Glutamatergic neuron (in vitro differentiated cells): ENCODE measurements at places on chromosomes 5 and 9.

- no peak for DNase-seq
These were observed 2.5 kb downstream of the MGAT1 start for GRCh38 chr5:180799902-180800801.

DNA sequence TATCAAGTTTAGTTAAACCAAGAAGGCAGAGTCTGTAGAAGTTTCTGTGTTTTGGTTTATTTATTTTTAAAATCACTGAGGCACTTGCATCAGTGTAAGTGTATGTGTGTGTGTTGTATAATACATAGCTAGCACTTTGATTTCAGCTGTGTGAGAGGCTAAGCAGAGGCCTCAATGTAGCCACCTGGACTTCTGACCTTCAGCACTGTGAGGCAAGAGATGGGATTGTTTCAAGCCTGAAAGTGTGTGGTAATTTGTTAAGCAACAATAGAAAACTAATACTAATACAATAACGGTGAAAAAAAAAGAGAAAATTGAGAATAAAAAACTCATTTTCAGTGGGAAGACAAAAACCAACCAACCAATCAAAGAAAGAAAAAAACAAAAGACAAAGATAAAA is 327.3 kb downstream of the CDH18 start:
- no peak for DNase-seq

DNA sequence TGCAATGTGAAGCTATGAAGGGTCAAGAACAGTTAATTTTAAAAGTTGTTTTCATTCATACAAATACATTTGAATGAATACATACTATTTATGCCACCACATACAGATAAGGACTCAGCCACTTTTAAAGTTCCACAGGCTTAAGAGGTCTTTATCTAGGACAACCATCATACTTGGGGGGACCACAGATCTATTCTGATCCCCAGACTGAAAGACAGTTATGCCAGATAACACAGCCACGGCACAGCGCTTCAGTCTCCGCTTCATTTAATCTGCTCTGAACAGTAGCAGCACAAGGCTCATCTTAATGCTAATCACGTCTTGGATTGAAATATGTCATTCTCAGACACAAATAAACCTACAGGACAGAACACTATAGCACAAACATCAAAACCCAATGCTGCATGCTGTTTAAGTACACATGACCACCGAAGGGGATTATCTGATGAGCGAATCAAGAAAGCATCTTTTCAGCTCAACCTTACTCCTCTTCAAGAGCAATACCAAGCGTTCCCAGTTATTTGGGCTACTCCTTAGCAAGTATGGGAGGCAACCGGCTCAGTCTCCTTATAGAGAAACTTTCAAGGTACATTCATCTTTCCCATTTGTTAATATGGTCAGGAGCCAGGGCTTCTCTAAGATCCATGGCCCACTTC is 33.3 kb downstream of the PUM3 start:
- no peak for DNase-seq

DNA sequence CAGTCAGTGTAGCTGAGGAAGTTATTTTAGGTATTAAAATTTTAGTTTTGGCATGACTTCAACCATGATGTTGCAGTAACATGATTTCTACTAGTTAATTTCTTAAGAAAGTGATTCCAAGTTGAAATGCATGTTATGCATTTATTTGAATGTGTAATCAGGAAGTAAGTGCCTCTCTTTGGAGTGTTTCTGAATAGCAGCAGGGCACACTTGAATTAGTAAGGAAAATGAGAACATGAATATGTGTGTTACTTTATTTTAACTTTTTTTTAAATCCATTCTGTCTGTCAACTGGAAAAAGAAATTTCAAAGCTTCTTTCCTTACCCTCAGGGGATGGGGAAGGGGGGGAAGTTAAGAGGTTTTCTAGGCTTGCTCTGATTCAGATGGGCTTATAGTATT is 40.4 kb downstream of the CTNNA1 start:
- no peak for DNase-seq

- no peak for DNase-seq
These were observed 13.0 kb upstream of the FGD3 start for GRCh38 chr9:92934321-92934720.

- DNase-seq, result no peak
These were observed 15.5 kb upstream of the LAMC3 start for GRCh38 chr9:130993303-130994030.

- DNase-seq, result no peak
These were observed 54.3 kb downstream of the PSD2 start for GRCh38 chr5:139849942-139850341.

GRCh38 chr9:97759581-97760288 is 62.6 kb upstream of the XPA start:
- DNase-seq, result no peak

GRCh38 chr5:43000914-43001313 is 39.2 kb downstream of the ANXA2R start:
- DNase-seq, result no peak

DNA sequence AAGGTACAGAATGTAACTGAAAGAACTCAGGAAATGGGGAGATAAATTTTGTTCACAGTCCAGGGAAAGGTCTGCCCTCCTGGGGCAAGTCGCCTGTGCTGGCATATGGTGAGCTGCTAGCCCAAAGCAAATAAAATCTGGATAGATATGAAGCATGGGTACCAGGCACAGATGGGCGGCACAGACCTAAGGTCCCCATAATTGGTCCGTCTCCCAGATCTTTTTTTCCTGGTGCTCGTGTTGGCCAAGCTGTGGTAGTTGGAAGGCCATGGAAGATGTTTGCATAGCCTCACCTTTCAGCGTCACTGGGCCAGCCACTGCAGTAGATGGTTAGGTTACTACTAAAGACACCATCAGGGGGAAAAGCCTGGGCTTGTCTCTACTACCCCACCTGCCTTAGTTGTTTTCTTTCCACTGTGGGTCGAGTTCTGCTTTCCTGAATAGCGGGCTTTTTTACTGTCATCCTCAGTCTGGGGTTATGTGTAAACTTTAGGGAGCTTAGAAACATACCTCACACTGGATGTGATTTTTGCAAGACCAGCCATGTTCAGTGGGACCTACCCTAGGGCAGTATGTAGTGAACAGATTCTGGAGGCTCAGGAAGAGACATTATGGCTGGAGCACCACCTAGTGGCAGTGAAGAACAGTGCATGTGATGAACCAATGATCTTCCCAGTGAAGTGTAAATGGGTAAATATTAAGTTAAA is 24.2 kb upstream of the GLRX start:
- DNase-seq, result peak; percentile 64

DNA sequence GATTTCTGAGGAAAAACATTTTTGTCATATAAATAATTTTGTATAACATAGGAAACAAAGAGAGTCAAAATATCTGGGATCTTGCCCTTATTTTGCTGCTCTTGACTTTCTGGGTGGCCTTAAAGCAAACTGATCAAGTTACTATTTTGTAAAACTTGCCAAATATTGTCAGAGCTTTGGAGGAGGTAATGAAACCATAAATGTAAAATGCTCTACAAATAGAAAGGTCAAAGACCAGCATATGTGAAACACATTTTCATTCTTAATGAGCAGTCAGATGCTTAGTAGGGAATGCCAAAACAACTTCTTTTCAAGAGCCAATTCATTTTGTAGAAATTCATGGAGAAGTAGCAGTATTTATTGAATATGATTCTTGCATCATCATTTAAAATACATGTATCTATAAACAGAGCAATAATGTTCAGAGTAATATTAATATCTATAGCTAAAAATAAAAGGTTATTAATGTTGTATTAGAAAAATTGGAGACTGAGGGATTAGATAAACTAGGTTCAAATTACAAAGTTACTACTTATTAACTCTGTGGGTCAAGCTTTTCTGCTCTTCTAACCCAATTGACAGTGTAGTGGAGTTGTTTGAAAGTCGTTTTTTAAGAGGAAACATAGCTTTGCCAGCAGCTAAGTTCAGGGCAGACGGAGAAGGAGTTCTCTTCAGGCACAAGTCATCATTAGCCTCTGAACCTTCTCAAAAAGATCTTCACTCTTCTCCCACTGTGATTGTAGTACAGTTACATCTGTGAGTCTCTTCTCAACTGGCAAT is 2053.1 kb downstream of the EFNA5 start:
- no peak for DNase-seq

GRCh38 chr5:9587135-9587534 is 41.3 kb upstream of the SEMA5A start:
- no peak for DNase-seq

GRCh38 chr5:168950241-168950951 is 350.5 kb downstream of the SLIT3 start:
- no peak for DNase-seq

DNA sequence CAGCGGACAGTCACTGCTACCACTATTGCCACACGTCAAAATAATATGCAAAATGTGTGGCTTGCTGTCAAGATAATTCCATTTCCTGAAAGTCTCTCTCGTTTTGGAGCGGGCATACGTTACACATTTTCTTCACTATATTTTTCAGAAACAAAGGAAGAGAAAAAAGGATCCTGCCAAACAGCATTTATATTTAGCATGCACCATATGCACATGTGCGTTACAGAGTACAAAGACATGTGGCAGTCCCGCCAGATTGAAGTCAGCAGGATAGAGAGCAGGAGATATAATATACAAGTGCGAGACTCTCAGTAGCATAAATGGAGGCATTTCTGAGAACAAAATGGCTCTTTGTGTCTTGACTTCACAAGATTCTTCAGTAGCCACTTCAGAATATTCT is 221.6 kb upstream of the KIF2A start:
- no peak for DNase-seq

GRCh38 chr5:139648205-139649081 is at the start of gene CXXC5:
Gene CXXC5, plus strand, starts transcription at chr5:139648349. Its CDS starts 32,175 bp downstream, at chr5:139680524.
- DNase-seq, result peak; percentile 94

DNA sequence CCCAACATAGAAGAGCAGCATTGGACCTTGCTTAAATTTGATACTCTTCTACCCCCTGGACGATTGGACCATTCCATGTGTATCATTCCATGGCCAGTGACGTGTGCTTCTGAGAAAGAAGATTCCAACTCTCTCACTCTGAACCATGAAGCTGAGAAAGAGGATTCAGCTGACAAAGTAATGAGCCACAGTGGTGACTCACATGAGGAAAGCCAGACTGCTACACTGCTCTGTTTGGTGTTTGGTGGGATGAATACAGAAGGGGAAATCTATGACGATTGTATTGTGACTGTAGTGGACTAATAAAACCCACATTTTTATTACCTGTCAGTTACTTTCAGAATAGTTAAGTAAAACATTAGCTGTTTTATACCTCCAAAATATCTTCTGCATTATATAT is 7.5 kb downstream of the HSPA5 start:
- DNase-seq, result no peak

GRCh38 chr5:81303563-81303962 is 2.2 kb downstream of the ZCCHC9 start:
- DNase-seq, result no peak

GRCh38 chr5:126455728-126456127 is 32.5 kb downstream of the GRAMD2B start:
- DNase-seq, result no peak

GRCh38 chr5:120655828-120656435 is 191.8 kb downstream of the PRR16 start:
- peak; percentile 47 for DNase-seq

DNA sequence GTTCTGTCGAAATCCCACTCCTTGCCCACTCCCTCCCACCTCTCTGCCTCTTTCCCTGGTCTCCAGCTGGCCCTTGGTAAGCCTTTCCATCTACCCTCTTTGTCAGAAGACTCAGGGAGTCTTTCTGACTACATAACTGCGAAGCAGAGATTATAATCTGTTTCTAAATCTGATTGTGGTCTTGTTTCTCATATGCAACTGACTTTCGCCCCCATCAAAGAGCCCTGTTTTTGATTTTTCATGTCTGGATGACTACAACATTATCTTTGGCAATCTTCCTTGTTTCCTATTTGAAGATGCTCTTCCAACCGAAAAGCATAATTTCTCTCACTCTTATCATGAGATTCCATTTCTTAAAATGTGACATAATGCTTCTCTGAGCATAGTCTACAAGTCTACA is 218.2 kb upstream of the ADAMTSL1 start:
- DNase-seq, result no peak

GRCh38 chr9:20996809-20997208 is 34.6 kb downstream of the HACD4 start:
- DNase-seq, result no peak

DNA sequence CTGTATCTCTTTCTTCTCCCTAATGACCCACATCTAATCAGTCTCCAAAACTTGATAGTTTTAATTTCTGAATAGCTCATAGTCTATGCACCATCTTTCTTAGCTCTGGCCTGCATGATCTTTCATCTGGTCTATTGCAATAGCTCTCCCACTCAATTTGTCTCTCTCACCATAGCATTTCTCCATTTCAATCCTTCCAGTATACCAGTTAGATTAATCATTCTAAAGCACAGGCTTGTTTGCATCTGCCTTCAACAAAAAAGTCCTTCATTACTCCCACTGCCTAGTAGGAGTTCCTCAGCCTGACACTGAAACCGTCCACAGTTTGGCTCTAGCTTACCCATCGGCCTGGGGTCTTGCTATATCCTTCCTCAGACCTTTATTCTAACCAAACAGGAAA is 344.9 kb downstream of the ENC1 start:
- no peak for DNase-seq

- DNase-seq, result no peak
These were observed 78.2 kb downstream of the FAM114A2 start for GRCh38 chr5:153960269-153961215.

- DNase-seq, result no peak
These were observed 136.1 kb downstream of the GAPVD1 start for GRCh38 chr9:125397736-125398135.

DNA sequence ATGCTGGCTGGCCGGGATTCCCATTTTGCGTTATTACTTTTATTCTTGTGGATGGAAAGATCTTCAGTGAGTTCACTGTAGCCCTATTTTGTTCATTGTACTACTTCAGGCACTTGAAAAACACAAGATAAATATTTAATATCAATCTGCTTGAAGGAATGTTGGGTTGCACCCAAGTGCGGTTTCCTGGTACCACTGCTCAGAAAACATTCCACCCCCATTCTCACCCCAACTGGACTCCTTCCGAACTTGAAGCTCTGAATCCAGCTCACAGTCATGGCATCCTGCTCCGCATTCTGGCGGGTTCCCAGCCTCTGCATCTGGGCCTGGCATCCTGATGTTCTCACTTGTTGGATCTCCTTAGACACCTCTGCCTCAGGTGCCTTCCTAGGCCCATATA is 103.2 kb downstream of the CFAP90 start:
- DNase-seq, result no peak

DNA sequence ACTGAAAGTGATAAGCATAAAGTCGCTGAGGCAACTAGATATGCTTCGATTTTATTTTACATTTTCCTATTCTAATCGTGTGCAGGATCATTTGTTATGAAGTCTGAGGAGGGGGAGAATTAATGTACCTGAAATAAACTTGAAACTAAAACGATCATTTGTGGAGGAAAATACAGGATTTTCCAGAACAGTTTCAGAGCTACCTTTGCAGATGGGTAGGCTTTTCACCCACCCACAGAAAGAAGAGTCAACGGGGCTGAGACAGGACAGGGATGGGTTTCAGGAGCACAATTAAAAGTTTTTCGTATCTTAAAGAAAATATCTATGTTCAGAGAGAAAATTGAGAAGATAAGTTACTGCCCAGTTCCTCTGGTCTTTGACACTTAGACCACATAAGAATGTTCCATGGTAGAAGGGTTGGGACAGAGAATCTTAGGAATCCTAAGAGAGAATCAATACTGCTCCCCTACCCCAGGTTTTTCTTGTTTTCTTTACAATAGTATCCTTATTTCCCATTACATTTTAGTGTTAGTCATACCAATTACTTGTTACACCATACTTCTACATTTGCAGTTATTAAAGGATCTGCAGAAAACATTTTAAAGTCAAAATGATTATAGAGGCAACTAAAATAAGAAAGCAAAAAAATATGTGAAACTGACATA is 211.4 kb downstream of the DEPDC1B start:
- no peak for DNase-seq
